ENCODE measurements at places on chromosomes 6 and 20.

GRCh38 chr6:16511723-16512489 is 249.4 kb downstream of the ATXN1 start:
- DNase-seq, result no peak

DNA sequence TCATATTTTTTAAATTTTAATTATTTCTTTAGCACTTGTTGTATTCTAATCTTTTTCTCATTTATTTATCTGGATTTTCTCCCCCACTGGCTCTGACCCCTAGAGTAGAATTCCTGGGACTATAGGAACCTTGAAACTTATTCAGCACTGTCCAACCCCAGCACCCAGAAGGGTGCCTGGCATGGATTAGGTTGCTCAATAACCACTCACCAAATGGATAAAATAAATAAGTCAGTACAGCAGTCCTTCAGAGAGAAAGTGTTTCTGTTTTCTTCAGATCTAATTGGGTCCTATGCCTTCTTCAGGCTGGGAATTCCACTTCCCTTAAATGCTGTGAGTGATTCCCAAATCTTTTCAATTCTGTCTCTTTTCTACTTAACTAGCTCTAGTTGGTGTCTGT is 206.2 kb downstream of the PTPRK start:
- DNase-seq, result no peak

GRCh38 chr6:34529665-34530327 is 26.3 kb downstream of the SPDEF start:
- DNase-seq, result no peak

GRCh38 chr6:5537132-5537531 is 275.8 kb downstream of the FARS2 start:
- DNase-seq, result no peak

DNA sequence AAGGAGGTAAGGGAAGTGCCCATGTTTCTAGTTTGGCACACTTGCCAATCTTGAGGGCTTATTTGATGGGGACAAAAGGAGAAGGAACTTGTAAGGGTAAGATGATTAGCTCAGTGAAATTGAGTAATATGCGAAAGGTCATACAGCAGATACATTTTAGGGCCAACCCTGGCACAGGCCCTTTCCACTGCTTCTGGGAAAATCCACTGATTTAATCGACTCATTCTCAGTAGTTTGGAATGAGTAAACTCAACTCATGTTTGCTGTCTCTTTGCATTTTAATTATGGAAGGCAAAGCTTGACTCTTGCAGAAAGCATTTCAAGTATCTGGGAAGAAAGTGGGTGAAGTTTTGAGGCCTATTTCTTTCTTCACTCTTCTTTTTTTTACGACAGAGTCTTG is 20.0 kb downstream of the PHF20 start:
- peak; percentile 88 for DNase-seq

DNA sequence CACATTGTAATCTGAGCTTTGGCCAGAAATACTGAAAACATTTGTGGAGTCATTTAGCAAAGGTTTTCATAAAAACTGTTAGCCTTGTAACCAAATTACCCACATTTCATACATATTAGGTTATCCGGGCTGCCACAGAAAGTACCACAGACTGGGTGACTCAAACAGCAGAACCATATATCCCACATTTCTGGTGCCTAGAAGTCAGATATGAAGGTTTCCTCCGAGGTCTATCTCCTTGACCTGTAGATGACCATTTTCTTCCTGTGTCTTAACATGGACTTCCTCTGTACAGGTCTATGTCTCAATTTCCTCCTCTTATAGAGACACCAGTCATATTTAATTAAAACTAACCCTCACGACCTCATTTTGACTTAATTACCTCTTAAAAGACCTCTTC is 49.5 kb upstream of the SMIM28 start:
- DNase-seq, result no peak

Data from fibroblast of mammary gland (primary cell).